Activated T-helper 2 cell treated with anti-CD3 and anti-CD28 coated beads, Interferon-gamma antibody, Interleukin-2, Interleukin-4, amounts not matched to agents 10 μg/mL and 5 μg/mL and 100 μg/mL, durations not matched to agents 14 hours and 24 hours and 36 hours (primary cell): ENCODE measurements at places on chromosomes 3 and 15.

GRCh38 chr3:26350853-26351252 is 271.7 kb upstream of the LRRC3B start:
- no peak overlapping the region for H3K4me3 ChIP-seq
- DNase-seq = no peak
- H3K27me3 ChIP-seq = no peaks in the 10 kb centered on the region

- peak; percentile 29 for DNase-seq
- H3K4me3 ChIP-seq = no peak overlapping the region
- H3K27ac ChIP-seq = no peak overlapping the region
- H3K27me3 ChIP-seq = no peaks in the 10 kb centered on the region
Observed at GRCh38 chr15:51775967-51776816, 24.8 kb downstream of the TMOD2 start.

DNA sequence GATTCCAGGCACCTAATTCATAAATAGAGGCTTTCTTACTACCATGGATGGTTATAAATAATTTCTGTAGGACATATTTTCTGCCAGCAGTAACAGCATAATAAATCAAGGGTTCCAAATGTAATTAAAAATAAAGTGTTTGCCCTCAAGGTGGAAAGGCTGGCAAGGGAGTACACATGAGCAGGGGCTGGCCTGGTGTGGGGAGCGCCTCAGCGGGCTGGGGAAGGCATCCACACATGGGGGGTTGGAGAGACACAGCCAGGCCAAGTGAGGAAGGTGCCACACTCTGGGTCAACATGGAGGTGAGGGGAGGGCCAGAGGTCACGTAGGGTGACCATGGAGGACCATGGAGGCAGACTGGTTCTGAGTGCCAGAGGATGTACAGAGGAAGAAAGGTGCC is 65.8 kb upstream of the OCA2 start:
- H3K4me1 ChIP-seq = no peaks in the 10 kb centered on the region
- no peak for DNase-seq
- H3K27me3 ChIP-seq = no peaks in the 10 kb centered on the region
- H3K27ac ChIP-seq = no peak overlapping the region

GRCh38 chr3:8900869-8901268 is 62.4 kb downstream of the RAD18 start:
- H3K27ac ChIP-seq = no peak overlapping the region
- H3K36me3 ChIP-seq = peaks cover 48% of the 10 kb centered on the region
- no peak overlapping the region for H3K4me3 ChIP-seq
- no peaks in the 10 kb centered on the region for H3K27me3 ChIP-seq
- no peaks in the 10 kb centered on the region for H3K4me1 ChIP-seq

DNA sequence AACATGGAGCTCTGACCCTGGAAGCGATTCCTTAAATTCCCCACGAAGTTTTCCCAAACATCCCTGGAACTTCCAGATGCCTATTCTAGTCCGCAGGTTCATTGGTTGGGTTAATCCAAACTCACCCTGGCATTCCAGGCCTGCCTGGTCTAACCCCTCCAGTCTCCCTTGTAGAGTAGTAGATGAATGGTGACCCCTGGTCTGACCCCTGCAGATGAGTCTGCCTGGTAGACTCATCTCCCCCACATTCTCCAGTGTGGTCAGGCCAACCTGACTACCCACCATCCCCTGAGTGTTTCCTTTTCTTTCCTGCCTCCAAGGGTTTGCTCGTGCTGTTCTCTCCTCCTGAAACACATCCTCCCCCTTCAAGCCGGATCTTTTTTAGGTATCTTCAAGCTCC is 10.8 kb upstream of the HRH1 start:
- H3K27me3 ChIP-seq = peaks cover 37% of the 10 kb centered on the region
- DNase-seq = no peak
- no peaks in the 10 kb centered on the region for H3K36me3 ChIP-seq
- H3K4me1 ChIP-seq = peaks cover 15% of the 10 kb centered on the region
- no peak overlapping the region for H3K4me3 ChIP-seq

GRCh38 chr3:113431811-113432210 is 9.5 kb downstream of the CFAP44 start:
- peaks cover 13% of the 10 kb centered on the region for H3K36me3 ChIP-seq
- no peak for DNase-seq
- no peak overlapping the region for H3K4me3 ChIP-seq
- no peaks in the 10 kb centered on the region for H3K27me3 ChIP-seq
- no peak overlapping the region for H3K27ac ChIP-seq
- peaks cover 3% of the 10 kb centered on the region for H3K4me1 ChIP-seq

GRCh38 chr3:32865383-32865782 is 47.6 kb downstream of the TRIM71 start:
- H3K27me3 ChIP-seq = peaks cover 19% of the 10 kb centered on the region
- H3K36me3 ChIP-seq = no peaks in the 10 kb centered on the region
- H3K27ac ChIP-seq = no peak overlapping the region
- no peak for DNase-seq

GRCh38 chr15:78392430-78392829 is 45.6 kb upstream of the IREB2 start:
- H3K27ac ChIP-seq = no peak overlapping the region
- H3K4me1 ChIP-seq = no peaks in the 10 kb centered on the region
- H3K4me3 ChIP-seq = no peak overlapping the region
- no peaks in the 10 kb centered on the region for H3K36me3 ChIP-seq

- no peaks in the 10 kb centered on the region for H3K27me3 ChIP-seq
- no peak overlapping the region for H3K4me3 ChIP-seq
- no peak for DNase-seq
- H3K36me3 ChIP-seq = peaks cover 11% of the 10 kb centered on the region
- H3K27ac ChIP-seq = no peak overlapping the region
Observed at GRCh38 chr3:136516095-136516494, 236.1 kb downstream of the STAG1 start.

DNA sequence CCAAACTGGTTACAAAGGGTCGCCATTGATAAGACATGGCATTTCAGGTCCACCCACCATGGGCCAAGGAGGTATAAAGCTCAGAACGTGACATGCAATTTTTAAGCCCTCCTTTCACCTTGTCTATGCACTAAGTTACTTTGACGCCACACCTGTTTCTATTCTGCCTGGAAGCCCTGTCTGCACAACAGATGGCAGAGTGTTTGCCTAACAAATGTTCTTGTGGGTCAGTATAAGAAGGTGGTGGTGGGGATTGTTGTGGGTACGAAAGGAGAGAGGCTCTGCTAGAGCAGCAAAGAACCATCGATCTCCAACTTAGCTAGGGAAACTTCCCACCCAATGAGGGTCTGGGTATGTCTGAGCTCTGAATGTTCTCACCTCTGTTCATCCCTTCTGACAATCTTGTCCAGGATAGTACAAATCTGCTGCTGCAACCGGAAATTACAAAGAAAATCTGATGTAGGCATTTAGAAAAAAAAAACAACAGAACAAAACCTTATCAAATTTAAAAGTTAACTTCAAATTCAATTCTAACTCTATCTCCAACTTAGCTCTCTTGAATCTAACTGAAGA is 945.0 kb upstream of the CFAP20DC start:
- H3K27ac ChIP-seq = no peak overlapping the region
- H3K27me3 ChIP-seq = no peaks in the 10 kb centered on the region
- DNase-seq = no peak
- H3K4me3 ChIP-seq = no peak overlapping the region
- H3K36me3 ChIP-seq = peaks cover 58% of the 10 kb centered on the region
- H3K4me1 ChIP-seq = peaks cover 50% of the 10 kb centered on the region

GRCh38 chr3:24154013-24154695 is 209.1 kb downstream of the NR1D2 start:
- peaks cover 1% of the 10 kb centered on the region for H3K27me3 ChIP-seq
- H3K36me3 ChIP-seq = no peaks in the 10 kb centered on the region
- H3K4me3 ChIP-seq = no peak overlapping the region
- DNase-seq = no peak
- H3K4me1 ChIP-seq = peaks cover 5% of the 10 kb centered on the region
- no peak overlapping the region for H3K27ac ChIP-seq

DNA sequence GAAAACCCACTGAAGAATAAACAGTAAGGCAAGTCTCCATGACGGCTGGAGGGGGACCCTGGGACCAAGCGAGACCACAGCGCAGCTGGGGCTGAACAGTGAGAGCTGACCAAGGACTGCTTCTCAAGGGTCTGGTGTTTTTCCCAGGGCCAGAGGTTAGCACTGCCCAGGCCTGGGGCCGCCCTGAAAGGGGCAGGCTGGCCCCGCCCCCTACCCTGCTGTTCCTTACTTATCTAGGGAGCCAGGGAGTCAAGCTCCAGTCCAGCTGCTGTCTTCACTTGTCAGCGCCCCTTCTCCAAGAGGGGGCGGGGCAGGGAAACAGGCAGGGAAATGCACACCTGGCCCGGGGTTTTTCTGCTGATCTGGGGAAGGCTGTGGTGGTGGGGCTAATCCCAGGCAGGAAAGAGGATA is 51.6 kb upstream of the HACD2 start:
- no peak overlapping the region for H3K27ac ChIP-seq
- H3K4me1 ChIP-seq = no peaks in the 10 kb centered on the region
- no peaks in the 10 kb centered on the region for H3K36me3 ChIP-seq
- no peak overlapping the region for H3K4me3 ChIP-seq
- H3K27me3 ChIP-seq = no peaks in the 10 kb centered on the region

GRCh38 chr3:130849091-130849552 is 44.8 kb upstream of the ATP2C1 start:
- no peak overlapping the region for H3K4me3 ChIP-seq
- H3K36me3 ChIP-seq = no peaks in the 10 kb centered on the region

- H3K4me1 ChIP-seq = peaks cover 24% of the 10 kb centered on the region
- H3K4me3 ChIP-seq = no peak overlapping the region
- DNase-seq = no peak
- H3K27ac ChIP-seq = no peak overlapping the region
Observed at GRCh38 chr3:16412192-16412800, 101.2 kb downstream of the RFTN1 start.

- DNase-seq = no peak
- peaks cover 9% of the 10 kb centered on the region for H3K27me3 ChIP-seq
- peaks cover 2% of the 10 kb centered on the region for H3K4me1 ChIP-seq
- no peak overlapping the region for H3K27ac ChIP-seq
- no peaks in the 10 kb centered on the region for H3K36me3 ChIP-seq
Observed at GRCh38 chr15:39908186-39908585, 11.9 kb downstream of the GPR176 start.

- peak overlapping the region; percentile 73 for H3K27ac ChIP-seq
- H3K4me3 ChIP-seq = peak overlapping the region; percentile 52
- DNase-seq = no peak
- H3K4me1 ChIP-seq = peaks cover 39% of the 10 kb centered on the region
- no peaks in the 10 kb centered on the region for H3K27me3 ChIP-seq
Observed at GRCh38 chr3:112364291-112364690, 31.3 kb downstream of the CD200 start.

DNA sequence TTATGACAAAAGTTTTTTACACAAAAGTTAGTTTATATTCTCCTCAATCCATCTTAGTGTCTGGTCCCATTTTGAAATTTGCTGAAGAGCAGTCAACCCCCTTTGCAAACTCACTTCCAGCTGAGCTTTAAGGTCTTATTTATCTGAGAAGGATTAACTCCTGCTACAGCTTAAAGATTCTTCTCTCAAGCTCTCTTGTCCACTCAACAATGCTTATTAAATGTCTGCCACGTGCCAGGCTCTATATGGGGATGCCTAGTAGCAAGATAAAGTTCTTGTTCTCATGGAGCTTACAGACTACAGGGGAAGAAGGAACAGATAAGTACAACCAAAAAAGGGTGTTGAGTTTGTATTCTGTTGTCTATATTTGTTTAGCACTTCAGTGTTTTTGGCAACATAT is 18.7 kb downstream of the TMPRSS7 start:
- no peak overlapping the region for H3K27ac ChIP-seq
- H3K4me3 ChIP-seq = no peak overlapping the region
- H3K4me1 ChIP-seq = peaks cover 31% of the 10 kb centered on the region
- no peak for DNase-seq
- H3K27me3 ChIP-seq = peaks cover 3% of the 10 kb centered on the region
- no peaks in the 10 kb centered on the region for H3K36me3 ChIP-seq

- DNase-seq = no peak
- no peak overlapping the region for H3K4me3 ChIP-seq
- H3K4me1 ChIP-seq = peaks cover 16% of the 10 kb centered on the region
- H3K27ac ChIP-seq = no peak overlapping the region
Observed at GRCh38 chr3:138724443-138724842, 110.3 kb downstream of the PIK3CB start.

DNA sequence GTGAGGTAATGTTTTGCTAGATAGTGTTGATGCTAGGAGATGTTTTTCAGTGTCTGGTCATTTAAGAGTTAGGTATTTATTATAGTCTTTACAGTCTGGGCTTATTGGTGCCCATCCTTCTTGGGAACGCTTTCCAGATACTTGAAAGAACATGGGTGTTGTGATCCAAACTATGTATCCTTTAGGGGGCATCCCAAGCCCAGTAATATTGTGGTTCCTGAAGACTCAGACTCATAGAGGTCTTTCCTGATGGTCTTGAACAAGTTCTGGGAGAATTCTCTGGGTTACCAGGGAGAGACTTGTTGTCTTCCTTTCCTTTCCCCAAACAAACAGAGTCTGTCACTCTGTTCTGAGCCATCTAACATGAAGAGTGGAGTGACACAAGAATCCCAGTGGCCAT is 99.7 kb upstream of the LRRC3B start:
- no peaks in the 10 kb centered on the region for H3K27me3 ChIP-seq
- H3K36me3 ChIP-seq = no peaks in the 10 kb centered on the region
- no peak overlapping the region for H3K4me3 ChIP-seq

- H3K4me3 ChIP-seq = no peak overlapping the region
- H3K36me3 ChIP-seq = no peaks in the 10 kb centered on the region
- no peaks in the 10 kb centered on the region for H3K27me3 ChIP-seq
Observed at GRCh38 chr3:7867587-7867986, 634.0 kb upstream of the LMCD1 start.

DNA sequence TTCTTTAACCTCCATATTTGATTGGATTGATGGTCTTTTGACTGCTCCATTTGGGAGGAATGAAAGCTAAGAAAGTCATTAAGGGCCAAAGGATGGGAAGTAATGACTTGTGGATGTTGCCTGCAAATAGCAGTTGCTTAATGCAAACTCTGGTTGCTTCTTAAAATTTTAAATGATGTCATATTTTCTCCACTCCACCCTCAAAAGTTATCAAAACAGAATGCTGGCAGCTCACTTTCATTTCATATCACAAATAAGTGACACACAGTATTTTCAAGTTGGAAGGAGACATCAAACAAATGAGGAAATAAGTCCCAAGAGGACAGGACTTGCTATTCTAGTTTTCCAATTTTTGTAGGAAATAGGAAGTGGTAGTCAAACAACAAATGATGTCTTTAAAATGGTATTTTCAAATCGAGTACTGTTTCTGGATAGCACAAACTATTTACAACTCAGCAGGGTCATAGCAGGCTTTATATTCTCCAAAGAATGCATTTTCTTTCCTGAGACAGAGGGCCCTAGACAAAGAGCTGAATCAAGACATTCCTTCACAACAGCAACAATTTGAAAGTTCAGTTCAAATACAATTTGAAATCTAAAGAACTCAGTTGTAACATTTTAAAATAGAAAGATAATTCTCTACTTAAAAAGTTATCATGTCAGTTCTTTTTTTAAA is 165.1 kb upstream of the UBE2E1 start:
- H3K4me1 ChIP-seq = no peaks in the 10 kb centered on the region
- H3K36me3 ChIP-seq = no peaks in the 10 kb centered on the region
- H3K4me3 ChIP-seq = no peak overlapping the region

GRCh38 chr15:40257656-40258450 is 19.0 kb downstream of the PAK6 start:
- H3K4me3 ChIP-seq = no peak overlapping the region
- DNase-seq = no peak
- peaks cover 30% of the 10 kb centered on the region for H3K27me3 ChIP-seq
- no peak overlapping the region for H3K27ac ChIP-seq
- peaks cover 4% of the 10 kb centered on the region for H3K4me1 ChIP-seq
